Activated CD8-positive, alpha-beta memory T cell treated with anti-CD3 and anti-CD28 coated beads for 24 hours (primary cell): ENCODE measurements at places on chromosomes 7 and 10.
A peak's percentile ranks its signal among the peaks of the same experiment; 100 is the strongest.

- no peak for DNase-seq
Measured at GRCh38 chr10:33248638-33249037, 85.8 kb downstream of the NRP1 start.

DNA sequence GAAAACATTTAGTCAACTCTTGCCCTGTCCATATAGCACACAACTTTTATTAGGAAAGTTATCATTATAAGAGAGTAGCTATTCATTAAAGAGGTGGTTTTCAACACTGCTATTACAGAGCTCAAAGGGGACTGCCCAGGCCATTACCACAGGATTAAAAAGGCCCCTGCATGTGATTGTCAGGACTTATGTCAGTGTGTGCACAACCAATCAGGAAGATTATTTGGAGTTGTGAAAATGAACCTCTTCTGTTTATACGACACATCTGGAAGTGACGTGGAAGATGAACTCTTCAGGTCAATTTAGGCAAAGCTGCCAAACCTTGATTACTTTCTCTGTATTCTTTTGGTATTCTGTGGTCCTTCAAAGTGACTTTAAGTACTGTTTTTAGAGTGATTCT is 14.7 kb downstream of the CCNY start:
- no peak for DNase-seq

DNA sequence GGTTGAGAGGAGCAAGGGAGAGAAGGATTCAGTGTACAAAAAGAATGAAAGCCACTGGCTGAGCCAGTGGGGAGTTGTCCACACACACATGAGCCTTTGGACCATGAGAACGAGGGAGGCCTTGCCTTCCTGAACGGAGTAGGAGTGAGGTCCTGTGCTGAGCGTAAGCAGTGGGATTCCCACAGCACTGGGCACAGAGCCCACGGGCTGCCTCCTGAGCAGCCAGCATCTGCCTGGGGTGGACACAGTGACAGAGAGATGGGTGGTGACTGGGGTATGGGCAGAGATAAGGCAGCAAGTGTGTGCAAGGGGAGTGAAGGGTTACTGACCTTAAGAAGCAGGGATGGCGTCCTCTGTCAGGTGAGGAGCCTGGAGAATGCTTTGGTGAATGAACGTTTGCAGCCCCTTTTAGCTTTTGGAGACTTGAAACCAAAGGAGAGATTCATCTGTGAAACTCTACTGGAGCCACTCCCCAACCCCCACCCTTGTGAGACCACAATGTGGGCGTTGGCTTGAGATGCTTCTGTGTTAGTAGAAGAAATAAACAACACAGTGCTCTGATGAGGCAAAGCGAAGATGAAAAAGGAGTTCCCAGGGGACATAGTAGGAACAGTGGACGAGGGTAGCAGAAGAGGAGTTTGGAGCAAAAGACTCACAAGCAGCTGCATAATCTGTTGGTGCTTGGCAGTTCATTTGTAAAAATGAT is 56.5 kb downstream of the FIGNL1 start:
- peak; percentile 71 for DNase-seq

DNA sequence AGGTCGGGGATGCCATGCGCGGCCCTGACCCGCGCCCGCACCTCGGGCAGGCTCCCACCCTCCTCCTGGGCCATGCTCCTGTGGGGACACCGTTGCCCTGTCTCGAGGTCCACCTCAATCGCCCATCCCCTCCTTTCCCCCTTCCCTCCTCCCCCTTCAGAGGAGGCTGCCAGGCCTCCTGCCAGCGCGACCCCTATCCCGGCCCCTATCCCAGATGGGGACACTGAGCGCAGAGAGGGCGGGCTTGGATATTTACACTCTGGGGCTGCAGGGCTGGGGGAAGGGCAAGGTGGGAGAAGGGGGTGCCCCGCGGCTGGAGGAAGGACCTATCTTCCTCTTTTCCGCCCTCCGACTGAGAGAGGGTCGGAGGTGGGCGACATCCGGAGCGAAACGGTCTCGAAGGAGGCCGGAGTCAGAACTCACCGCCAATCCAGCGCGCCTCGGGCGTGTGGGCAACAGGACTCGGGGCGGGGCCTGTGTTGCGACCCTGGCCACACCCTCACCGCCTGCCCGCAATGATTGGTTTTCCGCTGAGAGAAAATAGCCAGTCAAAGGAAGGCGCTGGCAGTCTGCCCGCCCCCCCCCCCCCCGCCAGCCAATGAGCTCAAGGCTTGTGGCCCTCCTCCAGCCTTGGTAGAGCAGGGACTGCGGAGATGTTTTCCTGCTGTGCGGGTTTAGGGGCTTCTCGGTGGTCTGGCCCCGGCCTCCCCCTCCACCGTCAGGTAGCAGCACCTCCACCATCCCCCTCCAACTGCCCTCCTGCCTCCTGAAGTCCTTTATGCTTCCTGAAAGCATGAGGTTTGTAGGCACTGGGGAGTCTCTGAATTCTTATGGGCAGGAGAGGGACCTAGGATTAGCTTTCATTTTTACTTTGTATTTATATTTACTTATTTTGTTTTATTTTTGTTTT is at the start of gene METTL27:
Gene METTL27, minus strand, starts transcription at position 450 of the 910 bp plus-strand sequence. Its CDS starts 376 bp downstream, at position 74.
- DNase-seq = peak; percentile 93

DNA sequence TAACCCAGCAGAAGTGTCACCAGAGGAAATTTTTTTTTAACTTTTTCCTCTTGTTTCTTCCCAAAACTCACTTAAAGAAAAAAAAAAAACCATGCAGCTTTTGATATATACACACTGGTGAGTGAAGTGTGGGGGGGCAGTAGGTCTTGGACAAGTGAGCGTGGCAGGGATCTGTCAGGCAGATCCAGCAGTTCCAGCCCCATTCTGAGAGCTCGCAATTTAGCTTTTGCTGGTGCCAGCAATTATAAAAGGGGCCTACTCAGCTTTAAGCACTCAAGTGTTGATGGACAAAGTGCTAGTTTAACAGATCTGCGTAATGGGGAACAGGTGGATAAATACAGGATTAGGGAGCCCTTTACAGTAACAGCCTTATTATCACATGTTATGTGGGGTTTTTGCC is 619.2 kb upstream of the GALNT17 start:
- DNase-seq = no peak

DNA sequence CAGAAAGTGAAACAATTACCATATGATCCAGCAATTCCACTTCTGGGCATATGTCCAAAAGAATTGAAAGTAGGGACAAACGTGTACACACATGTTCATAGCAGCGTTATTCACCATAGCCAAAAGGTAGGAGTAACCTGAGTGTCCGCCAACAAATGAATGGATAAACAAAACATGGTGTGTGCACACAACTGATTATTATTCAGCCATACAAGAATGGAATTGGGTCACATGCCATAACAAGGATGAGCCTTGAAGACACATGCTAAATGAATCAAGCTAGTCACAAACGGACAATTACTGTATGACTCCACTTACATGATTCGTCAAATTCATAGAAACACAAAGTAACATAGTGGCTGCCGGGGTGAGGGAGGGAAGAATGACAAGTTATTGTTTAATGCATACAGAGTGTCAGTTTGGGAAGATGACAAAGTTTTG is 4.1 kb upstream of the OIT3 start:
- DNase-seq = no peak

GRCh38 chr10:27481486-27481885 is 22.6 kb upstream of the RAB18 start:
- DNase-seq = no peak

GRCh38 chr7:47392241-47392759 is 189.6 kb downstream of the TNS3 start:
- DNase-seq = no peak

GRCh38 chr7:1811850-1812508 is 141.9 kb downstream of the ELFN1 start:
- peak; percentile 56 for DNase-seq

DNA sequence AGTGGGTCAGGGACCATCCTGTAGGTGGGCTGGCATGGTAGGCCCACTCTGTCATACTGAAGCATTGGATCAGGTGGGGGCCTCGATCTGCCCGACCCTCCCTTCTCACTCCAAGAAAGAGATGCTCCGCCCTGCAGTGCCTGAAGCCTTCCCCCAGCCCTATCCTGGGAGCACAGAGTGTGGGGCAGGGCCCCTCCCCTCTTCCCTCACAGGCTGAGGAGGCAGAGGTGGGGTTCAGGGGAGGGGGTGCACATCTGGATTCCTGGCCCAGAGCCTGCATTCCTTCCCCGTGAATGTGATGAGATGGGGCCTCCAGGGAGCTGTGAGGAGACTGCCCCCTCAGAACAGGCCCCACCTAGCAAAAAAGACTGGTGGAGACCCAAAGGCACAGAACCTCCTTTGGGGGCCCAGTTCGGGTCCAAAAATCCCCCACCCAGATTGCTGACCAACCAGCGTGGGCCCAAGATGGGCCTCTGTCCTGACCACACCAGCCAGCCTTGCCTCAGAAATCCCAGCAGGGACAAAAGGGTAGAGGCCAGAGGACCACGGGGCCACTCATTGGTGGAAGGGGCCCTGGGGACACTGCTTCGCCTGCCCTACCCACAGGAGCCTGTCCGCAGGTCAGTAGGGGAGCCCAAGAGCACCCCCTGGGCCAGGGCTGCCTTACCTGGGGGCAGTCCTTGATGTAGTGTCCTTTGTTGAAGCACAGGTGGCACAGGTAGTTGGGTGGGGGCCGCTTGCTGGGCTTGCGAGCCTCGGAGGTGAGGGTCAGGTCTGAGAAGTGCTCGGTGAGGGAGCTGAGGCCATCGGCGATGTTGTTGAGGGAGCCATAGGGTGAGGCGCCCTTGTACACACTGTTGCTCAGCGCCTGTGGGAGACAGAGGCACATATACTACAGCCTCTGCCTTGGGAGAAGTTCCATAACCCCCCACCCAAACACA is 13.3 kb downstream of the ZCCHC24 start:
- DNase-seq = no peak

DNA sequence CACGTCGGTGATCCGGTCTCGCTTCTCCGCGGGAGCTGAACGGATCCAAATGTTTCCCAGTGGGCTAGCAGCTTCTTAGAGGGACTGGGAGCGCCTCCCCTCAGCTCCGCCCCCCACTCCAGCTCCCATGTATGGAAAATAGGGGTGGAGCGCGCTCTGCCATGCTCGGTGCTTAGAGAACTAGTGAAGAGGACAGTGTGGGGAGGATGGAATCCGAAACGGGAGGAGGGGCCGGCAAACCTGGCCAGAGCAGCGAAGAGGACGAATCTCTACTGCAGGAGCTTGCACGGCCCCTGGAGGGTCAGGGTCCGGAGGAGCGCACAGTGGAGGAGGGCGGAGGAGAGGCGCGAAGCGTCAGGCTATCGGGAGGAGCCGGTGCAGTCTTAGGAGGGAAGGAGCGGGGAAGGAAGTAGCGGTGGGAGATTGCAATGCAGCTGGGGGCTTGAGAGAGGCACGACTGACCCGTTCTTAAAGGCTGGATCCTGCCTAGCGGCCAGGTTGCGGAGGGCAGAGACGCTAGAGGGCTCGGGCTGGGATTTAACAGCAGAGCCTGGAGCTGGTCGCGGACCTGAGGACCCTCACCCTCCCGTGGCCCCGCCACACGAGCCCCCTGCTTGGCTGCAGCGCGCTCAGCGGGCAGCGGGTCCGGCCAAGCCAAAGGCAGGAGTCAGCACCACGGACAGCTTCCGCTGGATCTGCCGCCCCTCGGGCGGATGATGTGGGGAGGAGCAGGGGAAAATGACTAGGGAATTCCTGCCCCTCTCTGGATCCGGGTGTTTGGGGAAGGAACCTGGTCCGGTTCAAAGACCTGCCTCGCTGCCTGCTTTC is at the start of gene PRLHR:
Gene PRLHR, minus strand, starts transcription at position 51 of the 828 bp plus-strand sequence. CDS start 404 bp downstream, outside the sequence.
- no peak for DNase-seq

DNA sequence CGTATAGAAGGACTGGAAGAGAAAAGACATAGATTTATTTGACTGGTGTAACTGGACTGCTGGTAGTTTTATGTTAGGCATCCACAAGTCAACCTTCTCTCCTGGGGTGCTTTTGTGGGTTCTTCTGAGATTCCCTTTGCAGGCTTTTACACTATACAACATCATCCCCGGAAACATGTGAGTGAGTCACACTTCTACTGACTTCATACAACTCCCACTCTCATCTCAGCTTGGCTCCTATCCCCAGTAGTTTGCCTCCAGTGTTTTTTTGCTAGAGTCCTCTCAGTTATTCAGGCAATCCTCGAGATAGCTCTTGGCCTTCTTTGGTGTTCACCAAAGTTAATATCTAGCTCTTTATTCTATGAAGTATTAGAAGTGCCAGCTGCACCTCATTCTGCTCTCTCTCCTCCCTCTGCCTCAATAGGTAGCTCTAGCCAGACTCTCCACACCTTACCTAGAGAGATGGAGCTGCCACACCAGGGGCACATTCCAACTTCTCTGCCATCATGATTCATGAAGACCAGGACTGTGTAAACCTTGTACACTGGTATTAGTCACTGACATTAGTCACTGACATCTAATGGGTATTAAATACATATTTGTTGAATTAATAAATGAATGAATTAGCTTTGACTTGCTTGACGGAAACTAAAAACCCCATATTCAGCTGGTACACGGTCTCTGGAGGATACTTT is 281.9 kb downstream of the PPP1R3A start:
- DNase-seq = no peak

DNA sequence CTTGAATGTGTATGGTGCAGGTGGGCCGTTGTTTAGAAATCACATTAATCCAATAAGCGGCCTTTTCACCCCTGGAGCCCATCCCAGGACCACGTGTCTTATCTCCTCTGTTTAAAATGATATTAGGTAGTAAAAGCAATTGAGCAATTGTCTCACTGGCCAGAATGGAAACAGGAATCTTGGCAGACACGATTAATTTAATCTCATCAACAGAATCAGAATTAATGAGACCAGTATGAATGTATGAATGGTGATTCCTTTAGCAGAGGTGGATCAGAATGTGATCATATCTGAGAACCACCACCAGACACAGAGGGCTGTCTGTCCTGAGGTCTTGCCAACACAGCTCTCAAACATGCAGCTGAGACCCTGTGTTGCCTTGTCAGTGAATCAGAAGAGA is 1591.4 kb downstream of the REEP3 start:
- no peak for DNase-seq

- no peak for DNase-seq
Measured at GRCh38 chr7:140926021-140926817, 1.5 kb upstream of the BRAF start.

GRCh38 chr10:34732926-34733325 is 82.2 kb downstream of the PARD3 start:
- no peak for DNase-seq

- DNase-seq = no peak
Measured at GRCh38 chr7:129385116-129385515, 49.1 kb upstream of the STRIP2 start.

DNA sequence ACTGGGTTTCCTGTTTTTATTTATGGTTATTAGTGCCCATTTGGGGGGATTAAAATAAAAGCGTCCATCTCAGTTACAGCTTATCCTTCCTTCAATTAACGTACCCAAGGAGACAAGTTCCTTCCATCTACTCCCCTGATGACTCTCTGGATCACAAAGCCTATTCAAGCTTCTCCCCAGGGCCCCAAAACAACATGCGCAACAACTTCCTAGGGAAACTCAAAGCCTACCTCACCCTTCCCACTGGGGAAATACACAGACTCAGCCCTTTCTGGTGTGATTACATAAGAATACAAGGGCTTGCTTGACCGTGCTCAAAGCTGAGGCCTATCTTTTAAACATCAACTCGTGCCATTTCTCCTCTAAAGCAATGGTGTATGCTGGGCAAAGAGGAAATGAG is 112.4 kb downstream of the CDK6 start:
- DNase-seq = no peak

GRCh38 chr7:106618480-106618879 is 42.5 kb downstream of the CCDC71L start:
- DNase-seq = no peak

GRCh38 chr7:75712517-75713361 is 26.0 kb downstream of the HIP1 start:
- no peak for DNase-seq

- no peak for DNase-seq
Measured at GRCh38 chr7:134696261-134696660, 49.6 kb downstream of the BPGM start.
